ENCODE measurements at places on chromosomes 1 and 21. TPM values are rescaled to one million over a fixed set of nuclear protein-coding genes. Genes with fewer than 3 reads are reported as not detected.

Gene CFAP107
- not detected for total RNA-seq

Gene RPTN
- total RNA-seq, result not detected

Gene RALGPS2
- 5.1 TPM for total RNA-seq

Gene MARK1
- total RNA-seq, result not detected

Gene EFNA1
- not detected for total RNA-seq

Gene CR2
- not detected for total RNA-seq

Gene LCE2B
- total RNA-seq, result not detected

Gene FAM177B
- not detected for total RNA-seq

Gene CIART
- total RNA-seq, result 2.3 TPM

Gene FAM167B
- 0.90 TPM for total RNA-seq

Gene TEX38
- not detected for total RNA-seq

Gene NPHS2
- not detected for total RNA-seq

Gene UROD
- 76.4 TPM for total RNA-seq

Gene DNAJC16
- 15.6 TPM for total RNA-seq

Gene SH2D2A
- 86.7 TPM for total RNA-seq

Data from activated CD8-positive, alpha-beta T cell treated with anti-CD3 and anti-CD28 coated beads, Interleukin-2, amount 10 ng/mL, durations not matched to agents 7 days and 5 days (primary cell).